ENCODE measurements at places on chromosomes 2 and 18. TPM values are rescaled to one million over a fixed set of nuclear protein-coding genes. Genes with fewer than 3 reads are reported as not detected.

GRCh38 chr2:131115752-131116151, 10.6 kb downstream of the PLEKHB2 start:
- DNase-seq: no peak
- H3K4me3 ChIP-seq: no peak overlapping the region
- no peak overlapping the region for H3K27ac ChIP-seq
- H3K4me1 ChIP-seq: no peaks in the 10 kb centered on the region
- H3K27me3 ChIP-seq: no peaks in the 10 kb centered on the region
- peaks cover 5% of the 10 kb centered on the region for H3K36me3 ChIP-seq

GRCh38 chr2:96153991-96154431, 8.8 kb upstream of the DUSP2 start:
- H3K27ac ChIP-seq: no peak overlapping the region
- H3K4me1 ChIP-seq: peaks cover 20% of the 10 kb centered on the region
- DNase-seq: no peak

EIPR1 gene
- 37.0 TPM for total RNA-seq

- no peak for DNase-seq
- H3K36me3 ChIP-seq: no peaks in the 10 kb centered on the region
- no peak overlapping the region for H3K27ac ChIP-seq
These were observed 500.9 kb upstream of the DSEL start for GRCh38 chr18:68017385-68017784.

- H3K36me3 ChIP-seq: no peaks in the 10 kb centered on the region
- H3K27ac ChIP-seq: no peak overlapping the region
- no peaks in the 10 kb centered on the region for H3K4me1 ChIP-seq
- DNase-seq: no peak
- H3K4me3 ChIP-seq: no peak overlapping the region
These were observed 244.4 kb upstream of the VRK2 start for GRCh38 chr2:57802243-57802642.

- no peak overlapping the region for H3K4me3 ChIP-seq
- H3K36me3 ChIP-seq: no peaks in the 10 kb centered on the region
- no peak for DNase-seq
- no peak overlapping the region for H3K27ac ChIP-seq
- no peaks in the 10 kb centered on the region for H3K27me3 ChIP-seq
These were observed 125.1 kb upstream of the EPAS1 start for GRCh38 chr2:46171996-46172546.

Data from A673 (cell line).